ENCODE measurements at places on chromosomes 1 and 21.

GRCh38 chr1:216388558-216388957 is 34.7 kb downstream of the USH2A start:
- no peak for DNase-seq

DNA sequence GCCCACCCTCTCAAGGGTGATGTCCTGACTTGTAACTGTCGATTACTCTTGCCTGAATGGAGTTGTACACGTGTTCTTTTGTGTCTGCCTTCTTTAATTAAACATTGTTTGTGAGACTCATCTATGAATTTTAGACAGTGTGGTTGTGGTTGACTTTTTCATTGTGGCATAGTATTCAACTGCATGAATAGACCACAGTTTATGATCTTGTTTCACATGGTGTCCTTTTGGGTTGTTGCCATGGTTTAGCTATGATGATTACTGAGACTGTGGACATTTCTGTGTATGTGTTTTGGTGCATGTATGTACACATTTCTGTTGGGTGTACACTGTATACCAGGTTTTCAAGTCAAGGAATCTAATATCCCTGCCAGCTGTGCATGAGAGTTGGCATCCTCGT is 30.1 kb downstream of the PRMT2 start:
- DNase-seq: no peak

GRCh38 chr1:174880171-174880570 is 119.6 kb upstream of the CACYBP start:
- DNase-seq: no peak

DNA sequence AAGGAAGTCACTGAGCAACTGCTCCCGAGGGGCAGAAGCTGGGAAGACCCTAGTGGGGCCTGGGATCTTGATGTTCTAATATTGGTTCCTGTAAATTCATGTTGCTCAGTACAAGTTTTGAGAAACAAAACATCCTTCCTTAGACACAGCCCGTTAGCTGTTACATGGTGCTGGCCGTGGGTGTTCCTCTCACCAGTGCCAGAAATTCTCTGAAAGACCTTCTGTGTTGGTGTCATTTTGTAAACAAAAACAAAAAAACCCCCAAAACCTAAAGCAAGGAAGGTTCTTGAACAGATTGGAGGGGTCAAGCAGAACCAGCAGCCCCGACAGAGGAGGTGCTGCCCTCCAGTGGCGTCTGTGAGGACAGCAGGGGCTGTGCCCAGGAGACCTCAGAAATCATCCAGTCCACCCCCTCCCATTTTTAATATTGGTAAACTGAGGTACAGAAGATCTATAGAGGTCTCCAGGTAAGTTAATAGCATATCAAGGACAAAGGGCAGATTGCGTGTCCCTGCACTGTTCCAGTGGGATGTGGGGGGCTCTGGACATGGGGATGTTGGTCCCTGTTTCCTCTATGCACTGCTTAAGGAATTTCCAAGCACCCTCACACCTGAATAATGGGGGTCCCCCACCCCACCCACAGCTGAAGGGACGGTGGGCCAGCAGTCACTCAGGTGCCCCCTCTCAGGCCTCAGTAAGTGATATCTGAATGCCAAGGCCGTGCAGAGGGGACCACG is 38.2 kb downstream of the SLC2A7 start:
- DNase-seq: peak; percentile 43

DNA sequence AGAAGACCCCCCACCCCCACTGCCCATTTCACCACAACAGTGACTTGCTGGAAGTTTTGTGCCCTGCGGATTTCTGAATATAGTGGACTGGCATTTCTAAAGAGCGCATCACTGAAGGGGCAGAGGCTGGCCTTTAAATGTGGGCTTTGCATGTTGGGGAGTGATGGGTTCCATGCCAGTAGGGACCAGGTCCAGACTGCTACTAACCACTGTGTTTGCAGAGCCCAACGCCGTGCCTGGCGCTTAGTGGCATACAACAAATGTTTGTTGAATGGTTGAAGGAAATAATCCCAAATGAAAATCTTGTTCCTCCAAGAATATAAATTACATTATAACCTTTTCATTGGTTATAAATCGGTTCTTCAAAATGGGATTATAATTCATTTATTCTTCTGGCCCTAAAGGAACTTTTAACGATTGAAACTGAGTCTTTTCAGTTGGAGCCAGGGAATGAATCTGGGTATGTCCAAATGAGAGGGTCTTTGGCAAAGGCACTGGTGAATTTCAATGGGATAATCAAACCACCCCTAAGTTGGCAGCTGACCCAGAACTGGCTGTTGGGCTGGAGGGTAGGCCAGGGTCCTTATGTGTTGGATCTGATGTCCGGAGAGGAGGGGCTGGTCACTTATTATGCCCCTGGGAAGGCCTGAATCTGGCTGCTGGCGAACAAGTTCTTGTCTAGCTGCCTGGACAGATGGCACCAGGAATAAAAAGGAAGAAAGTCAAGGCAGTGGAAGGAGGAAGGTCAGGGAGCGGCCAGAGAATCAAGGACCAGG is 13.8 kb upstream of the SDHB start:
- no peak for DNase-seq

DNA sequence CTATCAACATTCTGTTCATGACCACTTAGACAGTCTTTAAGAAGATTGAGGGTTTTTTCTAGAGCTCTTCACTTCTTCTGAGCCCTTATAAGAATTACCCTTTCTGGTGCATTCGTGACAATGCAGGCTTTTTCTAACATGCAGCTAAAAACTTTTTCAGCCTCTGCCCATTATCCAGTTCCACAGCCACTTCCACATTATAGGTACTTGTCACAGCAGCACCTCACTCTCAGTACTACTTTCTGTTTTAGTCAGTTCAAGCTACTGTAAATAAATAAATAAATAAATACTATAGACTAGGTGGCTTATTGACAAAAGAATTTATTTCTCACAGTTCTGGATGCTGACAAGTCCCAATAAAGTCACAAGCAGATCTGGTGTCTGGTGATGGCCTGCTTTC is 284.4 kb upstream of the PKN2 start:
- no peak for DNase-seq

GRCh38 chr1:81314513-81315233 is 486.1 kb upstream of the ADGRL2 start:
- no peak for DNase-seq

GRCh38 chr1:211612786-211613107 is 33.8 kb upstream of the SLC30A1 start:
- DNase-seq: no peak

- DNase-seq: no peak
These were observed 381.2 kb upstream of the DUSP10 start for GRCh38 chr1:222123111-222123510.

DNA sequence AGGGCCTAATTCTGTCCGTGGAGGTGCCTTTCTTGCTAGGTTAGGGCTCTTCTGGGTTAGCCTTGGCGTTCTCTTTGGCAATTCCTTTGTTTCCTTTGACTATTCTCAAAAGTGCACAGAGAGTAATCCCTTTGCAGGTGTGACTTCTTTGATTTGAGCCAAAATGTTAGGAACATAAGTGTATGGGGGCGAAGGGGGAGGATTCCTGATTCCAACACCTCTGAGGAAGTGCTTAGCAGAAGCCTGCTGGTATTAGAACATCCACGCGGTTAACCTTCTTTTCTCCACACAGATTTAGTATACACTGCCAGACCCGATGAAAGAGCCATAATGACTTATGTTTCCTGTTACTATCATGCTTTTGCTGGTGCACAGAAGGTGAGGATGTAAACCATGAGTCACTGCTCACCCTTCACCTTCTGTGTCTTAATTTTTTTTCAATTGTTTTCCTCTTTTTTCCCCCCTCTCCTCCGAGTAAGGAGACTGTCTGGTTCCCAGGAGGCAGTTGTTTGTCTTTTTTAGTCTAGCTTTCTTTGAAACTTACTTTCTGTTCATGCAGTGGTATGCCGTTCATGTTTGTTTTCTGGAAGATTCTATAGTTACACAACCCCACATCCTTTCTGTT is 48.0 kb downstream of the ACTN2 start:
- DNase-seq: no peak

- DNase-seq: no peak
These were observed 79.3 kb downstream of the DENND1B start for GRCh38 chr1:197695961-197696360.

- DNase-seq: no peak
These were observed 398.2 kb downstream of the NCAM2 start for GRCh38 chr21:21396424-21396823.

GRCh38 chr1:115506924-115507589 is 134.7 kb upstream of the VANGL1 start:
- no peak for DNase-seq

GRCh38 chr1:164846731-164847691 is 288.0 kb downstream of the PBX1 start:
- no peak for DNase-seq

DNA sequence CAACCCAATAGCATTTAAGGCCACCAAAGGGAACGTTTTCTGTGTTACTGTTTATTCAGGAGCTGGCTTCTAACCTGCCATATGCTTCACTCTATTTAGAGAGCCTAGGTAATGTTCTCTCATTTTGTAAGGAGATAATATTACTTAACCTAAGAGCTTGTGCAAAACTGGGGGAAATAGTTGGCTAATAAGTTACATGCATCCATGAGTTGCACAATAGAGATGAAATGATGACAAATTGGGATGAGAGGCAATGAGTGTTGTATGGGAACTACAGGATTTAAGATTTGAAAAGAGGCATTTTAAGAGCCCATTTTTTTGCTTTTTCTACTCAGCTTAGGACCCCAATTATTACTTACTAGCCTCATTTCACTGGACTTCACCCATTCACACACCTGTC is 151.0 kb downstream of the ST6GALNAC3 start:
- DNase-seq: no peak

DNA sequence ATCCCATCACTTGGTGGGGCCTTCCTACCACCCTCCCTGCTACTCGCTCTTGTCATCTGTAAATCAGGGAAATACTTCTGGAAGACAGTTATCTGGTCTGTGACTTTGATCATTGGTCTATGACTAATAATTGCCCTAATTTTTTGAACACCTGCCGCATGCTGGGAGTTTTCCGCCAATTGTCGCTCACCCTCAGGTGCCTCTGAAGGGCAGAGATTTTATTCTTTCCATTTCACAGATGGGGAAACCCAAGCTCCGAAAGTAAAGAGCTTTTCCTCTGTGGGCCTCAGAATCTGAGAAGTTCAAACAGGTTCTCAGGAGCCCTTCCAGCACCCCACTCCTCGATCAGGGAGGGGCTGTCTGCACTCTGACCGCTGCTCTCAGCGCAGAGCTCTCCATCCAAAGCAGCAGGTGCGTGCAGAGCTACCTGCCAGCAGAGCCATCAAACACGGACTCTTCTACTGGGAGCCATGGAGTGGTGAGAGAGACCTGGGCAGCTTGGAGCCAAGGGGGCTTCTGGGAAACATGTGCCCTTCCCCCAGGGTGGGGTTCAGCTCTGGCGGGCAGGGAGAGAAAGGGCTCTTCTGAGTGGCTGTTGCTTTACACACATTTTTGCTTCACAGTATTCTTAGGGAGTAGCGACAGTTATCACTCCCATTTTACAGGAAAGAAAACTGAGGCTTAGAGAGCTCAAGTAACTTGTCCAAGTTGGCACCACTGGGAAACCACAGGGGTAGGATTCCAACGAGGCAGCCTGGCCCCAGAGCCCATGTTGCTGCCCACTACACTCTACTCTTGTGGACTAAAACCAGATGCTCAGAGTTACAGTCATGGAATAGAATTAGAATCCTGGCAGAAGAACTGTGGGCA is 5.8 kb upstream of the RUNX3 start:
- DNase-seq: no peak

DNA sequence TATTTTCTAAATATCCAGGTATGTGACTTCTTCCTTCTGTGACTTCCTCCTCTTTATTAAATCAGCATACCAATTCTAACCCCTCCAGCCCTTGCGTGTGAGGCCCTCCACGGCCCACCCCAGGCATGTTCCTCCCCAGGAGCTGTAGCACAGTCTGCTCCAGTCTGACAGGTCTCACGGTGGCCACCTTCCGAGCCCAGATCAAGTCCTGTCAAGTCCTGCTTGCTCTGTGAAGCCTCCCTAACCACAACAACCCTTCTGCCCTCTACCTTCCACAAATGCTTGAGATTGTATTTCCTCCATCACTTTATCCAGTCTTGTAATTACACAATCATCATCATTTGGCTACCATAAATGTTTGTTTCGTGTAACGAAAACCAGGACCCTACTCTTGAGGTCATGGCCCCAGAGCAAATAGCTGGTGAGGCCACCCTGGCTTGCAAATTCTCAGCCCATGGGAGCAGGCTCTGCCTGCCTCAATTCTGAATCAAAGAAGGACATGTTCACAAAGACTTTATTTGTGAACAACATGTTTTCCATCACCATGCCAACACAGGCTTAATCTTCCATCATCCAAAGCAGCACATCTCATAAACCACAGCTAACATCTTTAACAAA is 33.0 kb upstream of the S100A7 start:
- no peak for DNase-seq

GRCh38 chr1:190963321-190963720 is 485.7 kb upstream of the BRINP3 start:
- DNase-seq: no peak

DNA sequence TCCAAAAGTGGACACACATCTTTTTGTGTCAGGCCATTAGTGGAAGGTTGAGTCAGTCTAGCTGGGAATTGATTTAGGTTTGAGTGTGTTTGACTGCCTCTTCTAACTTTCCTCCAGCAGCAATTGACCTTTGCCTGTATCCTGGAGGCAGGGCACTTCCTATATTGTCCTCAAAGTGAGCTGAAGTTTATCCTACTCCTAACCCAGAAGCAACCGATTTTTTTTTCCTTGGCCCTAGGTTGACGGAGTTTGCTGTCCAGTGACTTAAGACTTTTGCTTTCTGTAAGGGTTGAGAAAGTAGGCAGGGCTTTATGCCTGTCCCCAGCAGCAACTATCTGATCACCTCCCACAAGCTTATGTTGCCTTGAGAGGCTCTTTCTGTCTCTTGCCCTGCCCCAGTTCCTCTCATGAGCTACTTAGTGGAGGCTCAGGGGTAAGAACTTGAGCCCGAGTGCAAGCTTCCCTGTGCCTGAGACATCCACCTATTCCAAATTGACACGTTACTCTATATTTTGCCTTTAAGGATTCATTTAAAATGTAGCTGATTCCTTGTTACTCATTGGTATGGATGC is 30.9 kb downstream of the SLC35F3 start:
- DNase-seq: no peak

- DNase-seq: no peak
These were observed 8.5 kb downstream of the NUAK2 start for GRCh38 chr1:205312866-205313562.

- DNase-seq: no peak
These were observed 110.2 kb upstream of the IVNS1ABP start for GRCh38 chr1:185427264-185427663.

GRCh38 chr1:200912737-200913407 is 18.2 kb downstream of the INAVA start:
- no peak for DNase-seq

DNA sequence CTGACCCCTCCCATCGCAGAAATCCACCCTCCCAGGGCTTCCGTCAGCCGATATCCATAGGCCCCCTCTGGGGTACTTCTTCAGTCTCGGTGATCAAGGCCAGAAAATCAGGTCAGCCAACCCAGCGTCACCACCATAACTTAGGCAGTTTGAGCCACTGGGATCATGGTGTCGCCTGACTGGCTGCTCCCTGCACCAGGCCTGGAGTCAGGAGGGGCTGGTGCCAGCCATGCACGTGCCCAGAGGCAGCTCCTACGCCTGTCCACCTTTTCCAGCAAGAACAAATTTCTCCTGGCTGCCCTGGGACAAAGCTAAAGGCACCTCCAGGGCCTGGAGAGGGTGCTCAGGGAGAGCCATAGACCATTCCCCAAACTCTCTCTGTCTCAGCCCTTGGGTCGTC is 4.8 kb upstream of the CTRC start:
- DNase-seq: no peak

- no peak for DNase-seq
These were observed 119.2 kb downstream of the GALNT2 start for GRCh38 chr1:230186003-230186863.

- no peak for DNase-seq
These were observed 19.8 kb downstream of the SLC37A1 start for GRCh38 chr21:42533306-42533962.

All from stimulated activated naive B cell treated with anti-CD40 and anti-IgM and Interleukin-4, amounts not matched to agents 10 μg/mL and 1 μg/mL and 100 μg/mL, for 72 hours (primary cell).